ENCODE measurements at places on chromosomes 2 and 18. TPM values are rescaled to one million over a fixed set of nuclear protein-coding genes. Genes with fewer than 3 reads are reported as not detected.

DNA sequence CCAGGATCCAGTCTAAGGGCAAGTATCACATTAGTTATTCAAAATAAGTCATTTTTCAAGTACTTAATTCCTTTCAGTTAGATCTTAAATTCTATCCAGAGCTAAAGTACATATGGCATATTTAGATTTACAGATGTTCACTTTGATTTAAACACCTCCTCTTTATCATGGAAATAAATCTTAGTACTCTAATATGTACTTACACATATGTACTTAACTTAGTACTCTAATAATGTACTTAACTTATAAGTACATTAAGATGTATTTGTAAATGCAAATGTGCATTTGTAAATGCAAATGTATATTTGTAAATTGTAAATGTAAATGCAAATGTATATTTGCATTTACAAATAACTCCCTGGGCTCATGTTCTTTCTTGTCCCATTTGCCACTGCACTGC is 14.6 kb downstream of the PIGN start:
- DNase-seq, result no peak

Gene CCL20
- total RNA-seq, result 0.27 TPM

DNA sequence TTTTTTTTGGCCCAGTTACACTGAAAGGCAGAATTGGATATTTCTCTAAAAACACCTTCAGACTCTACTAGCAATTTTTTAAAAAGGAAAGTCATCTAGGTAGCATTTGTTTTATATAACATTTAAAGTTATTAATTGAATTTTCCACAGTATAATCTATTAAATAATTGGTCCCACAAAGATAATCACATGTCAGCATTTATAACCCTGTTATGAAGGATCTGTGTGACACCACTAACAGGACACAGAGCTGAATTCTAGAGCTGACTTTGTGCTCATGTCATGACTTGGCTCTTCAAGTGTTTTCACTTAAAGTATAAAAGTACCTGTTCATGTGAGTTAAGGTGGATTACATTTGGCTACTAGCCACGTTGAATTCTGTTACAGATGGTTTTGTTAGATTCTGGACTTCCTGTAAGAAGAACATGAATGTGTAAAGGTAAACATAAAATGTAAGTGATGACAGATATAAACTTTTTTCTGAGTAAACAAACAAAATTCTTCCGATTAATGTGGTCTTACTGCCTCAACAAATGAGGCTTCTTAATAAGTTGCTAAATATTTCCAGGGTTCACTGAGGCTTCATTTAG is 69.1 kb upstream of the PROKR1 start:
- DNase-seq, result no peak

GRCh38 chr2:86025229-86025820 is 80.4 kb downstream of the POLR1A start:
- no peak for DNase-seq

GRCh38 chr2:9992427-9993187 is 41.1 kb downstream of the GRHL1 start:
- DNase-seq, result peak; percentile 56

DNA sequence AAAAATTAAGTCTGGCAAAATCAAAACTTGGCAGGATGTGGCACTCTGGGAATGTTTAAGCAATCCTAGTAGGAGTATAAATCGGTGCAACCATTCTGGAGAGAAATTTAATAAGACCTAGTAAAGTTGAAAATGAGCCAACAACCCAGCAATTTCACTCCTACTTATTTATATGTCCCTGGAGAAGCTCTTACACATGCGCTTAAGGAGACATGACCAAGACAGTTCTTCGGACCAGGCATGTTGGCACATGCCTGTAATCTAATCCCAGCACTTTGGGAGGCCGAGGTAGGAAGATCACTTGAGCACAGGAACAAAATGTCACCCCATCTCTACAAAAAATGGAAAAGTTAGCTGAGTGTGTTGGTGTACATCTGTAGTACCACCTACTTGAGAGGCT is 374.6 kb upstream of the LYPD1 start:
- no peak for DNase-seq

DNA sequence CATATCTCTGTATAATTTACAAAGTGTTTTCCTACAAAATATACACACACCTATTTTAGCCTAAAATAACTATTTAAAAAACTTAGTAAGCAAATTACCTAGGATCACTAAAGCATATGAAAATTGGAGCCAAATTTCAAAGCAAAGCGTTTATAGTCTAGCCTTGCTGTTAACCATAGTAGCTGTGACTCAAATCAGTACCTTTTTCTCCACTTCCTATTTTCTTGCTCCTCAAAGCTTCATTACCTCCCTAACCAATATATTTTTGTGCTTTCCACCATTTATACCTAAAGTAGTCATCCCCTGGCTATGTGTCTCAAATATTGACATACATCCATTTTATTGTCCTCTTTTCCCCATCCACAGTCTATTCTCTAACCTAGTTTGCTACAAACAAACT is 73.1 kb downstream of the ERBB4 start:
- no peak for DNase-seq

DNA sequence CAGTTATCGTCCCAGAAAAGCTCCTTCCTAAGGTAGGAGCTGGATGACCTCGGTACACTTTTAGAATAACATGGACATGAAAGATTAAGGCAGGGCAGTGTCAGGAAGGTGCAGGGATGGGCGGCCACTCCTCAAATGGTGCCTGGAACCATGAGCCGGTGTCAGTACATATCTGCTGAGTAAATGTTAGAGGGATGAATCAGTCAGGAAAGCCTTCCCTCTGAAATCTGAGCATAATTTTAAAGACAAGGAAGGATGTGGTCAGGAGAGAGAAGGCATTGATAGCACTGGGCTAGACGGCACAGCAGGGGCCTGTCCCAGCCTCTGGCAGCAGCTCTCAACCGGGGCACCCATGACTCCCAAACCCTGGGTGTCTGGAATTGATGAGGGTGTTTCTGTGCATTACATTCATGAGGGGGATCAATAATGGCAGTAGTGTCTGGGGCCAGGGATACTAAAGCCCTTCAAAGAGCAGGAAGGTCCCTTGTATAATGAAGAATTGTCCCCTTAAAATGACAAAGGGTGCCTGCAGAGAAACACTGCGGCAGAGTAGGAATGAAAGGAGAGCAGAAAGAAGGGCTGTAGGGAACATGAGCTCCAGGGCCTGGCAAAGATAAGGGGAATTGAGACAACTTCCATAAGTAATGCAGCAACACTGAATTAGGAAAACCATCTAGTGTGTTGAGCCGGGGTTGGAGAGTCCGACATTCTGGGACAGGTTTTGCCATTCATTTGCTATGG is 162.3 kb upstream of the REV1 start:
- DNase-seq, result no peak

- DNase-seq, result no peak
Measured at GRCh38 chr2:156399224-156399949, 36.8 kb upstream of the GPD2 start.

Gene PLCL1
- 13.4 TPM for total RNA-seq

DNA sequence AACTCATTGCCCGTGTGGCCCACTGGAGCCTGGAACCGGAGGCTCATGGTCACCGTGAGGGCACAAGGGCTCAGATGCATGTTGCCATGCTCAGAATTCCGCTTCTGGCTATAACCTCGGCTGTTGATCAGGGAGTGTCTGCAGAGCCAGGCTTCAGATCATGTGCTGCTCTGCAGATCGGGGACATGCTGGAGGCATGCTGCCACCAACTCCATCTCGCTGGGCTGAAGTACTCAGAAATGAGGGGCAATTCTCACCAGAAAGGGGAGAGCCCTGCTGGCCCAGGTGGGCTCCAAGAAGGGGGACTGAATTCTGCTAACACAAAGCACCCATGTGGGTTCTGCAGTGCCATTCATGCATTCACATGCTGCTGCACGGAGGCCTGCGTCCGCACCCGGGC is 269.2 kb upstream of the PXDN start:
- DNase-seq, result no peak
